ENCODE measurements at places on chromosomes 6 and 20.

DNA sequence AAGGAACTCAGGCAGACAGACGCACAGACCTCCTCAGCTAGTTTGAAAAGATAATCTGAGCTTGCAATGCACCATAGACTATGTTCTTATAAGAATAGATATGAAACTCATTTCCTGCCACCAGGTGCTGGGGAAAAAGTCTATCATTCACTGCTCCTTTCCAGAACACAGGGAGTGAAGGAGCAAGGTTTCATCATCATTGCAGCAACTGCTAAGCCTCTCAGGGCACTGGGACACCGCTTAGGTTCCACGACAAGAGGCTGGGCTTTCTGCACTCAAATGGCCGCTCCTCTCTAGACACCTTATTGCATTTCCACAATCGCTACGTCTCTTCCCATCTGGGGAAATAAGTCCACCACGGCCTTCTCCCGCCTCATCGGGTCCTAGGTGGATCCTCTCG, 418.5 kb upstream of the JARID2 start:
- DNase-seq, result no peak

- DNase-seq, result no peak
Observed at GRCh38 chr6:100296810-100297544, 167.7 kb downstream of the SIM1 start.

- DNase-seq, result no peak
Observed at GRCh38 chr20:3550837-3551236, 80.0 kb downstream of the ATRN start.

GRCh38 chr6:54737247-54737646, 109.3 kb upstream of the FAM83B start:
- DNase-seq, result peak; percentile 11

GRCh38 chr6:79676785-79677736, 45.9 kb downstream of the SH3BGRL2 start:
- DNase-seq, result no peak

- DNase-seq, result no peak
Observed at GRCh38 chr6:4560221-4561077, 215.8 kb upstream of the CDYL start.
